ENCODE measurements at places on chromosomes 2 and 18. TPM values are rescaled to one million over a fixed set of nuclear protein-coding genes. Genes with fewer than 3 reads are reported as not detected.

- no peak for DNase-seq
Measured at GRCh38 chr2:58106896-58107295, 60.3 kb downstream of the VRK2 start.

DNA sequence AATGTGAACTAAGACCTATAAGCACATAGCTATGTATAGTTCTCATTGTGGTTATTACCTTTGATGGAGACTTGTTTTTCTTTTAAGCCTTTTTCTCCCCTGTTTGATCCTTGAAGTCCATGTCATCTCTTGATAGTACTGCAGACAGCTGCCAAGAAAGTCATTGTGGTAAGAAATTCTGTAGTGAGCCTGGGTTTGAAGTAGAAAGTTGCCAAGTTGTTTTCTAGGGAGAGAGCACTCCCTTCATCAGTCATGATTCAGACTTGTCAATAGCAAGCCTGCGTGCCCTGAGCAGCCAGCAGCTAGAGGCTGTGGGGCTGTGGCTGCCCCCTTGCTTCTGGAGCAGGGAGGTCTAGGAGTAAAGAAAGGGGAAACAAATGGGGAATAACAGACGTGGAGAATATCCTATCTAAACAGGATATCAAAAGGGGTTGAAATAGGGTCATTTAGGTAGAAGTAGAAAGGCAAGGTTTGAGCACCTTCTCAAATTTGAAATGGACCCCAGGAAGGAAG, 8.4 kb downstream of the SP5 start:
- no peak for DNase-seq

DNA sequence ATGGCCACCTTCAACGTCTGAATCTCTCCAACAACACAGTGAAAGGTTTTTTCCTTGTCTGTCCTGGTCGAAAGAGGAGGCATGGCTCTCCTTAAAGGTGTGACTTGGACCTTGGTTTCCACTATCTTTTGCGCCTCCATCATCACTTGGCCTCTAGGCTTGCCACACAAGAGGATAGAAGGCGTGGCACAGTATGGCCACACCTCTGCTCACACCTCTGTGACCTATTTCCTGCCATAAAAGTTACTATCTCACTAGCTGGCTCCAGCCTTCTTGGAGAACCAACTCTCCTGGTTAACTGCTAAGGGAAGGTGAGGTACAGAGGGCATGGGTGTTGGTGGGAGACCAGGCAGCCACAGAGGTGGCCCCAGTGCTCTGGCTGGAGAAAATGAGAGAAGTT, 165.9 kb downstream of the UXS1 start:
- no peak for DNase-seq

DNA sequence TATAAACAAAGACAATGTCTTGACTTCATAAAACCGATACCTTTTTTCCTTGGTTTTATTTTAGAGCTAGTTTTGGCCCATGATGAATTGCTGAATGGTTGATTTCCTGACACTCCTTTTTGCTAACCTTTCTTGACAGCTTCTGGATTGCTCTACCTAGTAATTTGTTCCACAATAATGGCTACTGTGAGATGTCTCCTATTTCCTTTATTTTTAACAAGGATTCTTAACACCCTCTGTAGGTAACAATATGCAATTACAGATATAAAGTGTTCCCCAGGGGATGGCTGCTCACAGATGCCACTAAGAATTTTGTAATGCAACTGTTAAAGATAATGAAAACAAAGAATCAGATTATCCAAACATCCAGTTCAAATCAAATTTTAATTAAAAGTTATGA, 100.8 kb upstream of the ATP5MC3 start:
- no peak for DNase-seq

GRCh38 chr2:25380586-25381375, 39.1 kb upstream of the DNMT3A start:
- DNase-seq = peak; percentile 27

DNA sequence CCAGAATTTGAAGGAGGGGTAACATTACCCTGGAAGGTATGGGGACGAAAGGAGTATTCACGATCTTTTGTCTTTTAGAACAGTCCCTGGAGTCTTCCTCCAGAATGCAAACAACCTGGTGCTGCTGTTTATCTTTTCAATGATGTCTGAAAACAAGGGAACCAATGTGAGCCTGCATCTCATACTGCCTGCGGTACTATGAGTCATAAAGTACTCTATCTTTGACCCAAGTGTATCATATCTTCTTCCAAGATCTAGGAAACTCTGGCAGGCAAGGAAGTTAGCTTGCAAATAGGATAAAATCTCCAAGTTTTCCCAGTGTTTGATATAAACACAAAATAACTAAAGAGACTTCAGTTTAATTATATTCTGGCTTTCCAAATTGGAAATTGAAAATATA, 968.5 kb downstream of the LRP1B start:
- no peak for DNase-seq

DNA sequence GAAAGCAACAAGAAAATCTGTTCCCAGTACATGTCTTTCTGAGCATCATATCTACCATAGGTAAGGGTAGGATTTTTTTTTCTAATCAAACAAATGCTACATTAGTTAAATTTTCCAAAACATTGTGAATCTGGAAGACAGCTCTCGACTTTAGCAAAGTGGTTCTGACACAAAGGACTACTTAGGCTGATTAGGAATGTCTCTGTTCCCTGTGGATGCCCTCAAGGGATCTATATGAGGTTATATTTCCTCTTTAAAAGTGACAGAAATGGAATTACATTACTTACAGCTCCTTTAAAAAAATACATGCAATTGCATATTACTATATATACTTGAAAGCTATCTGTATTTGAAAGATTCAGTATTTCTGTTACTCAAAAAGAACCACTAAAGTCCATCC, 15.4 kb downstream of the NYAP2 start:
- DNase-seq = no peak

- no peak for DNase-seq
Measured at GRCh38 chr2:239917125-239917956, 107.8 kb downstream of the NDUFA10 start.

- no peak for DNase-seq
Measured at GRCh38 chr2:162217598-162217997, 25.6 kb downstream of the FAP start.

Gene ONECUT2
- 0.50 TPM for polyA plus RNA-seq

Gene SERPINB8
- 11.5 TPM for polyA plus RNA-seq
